Stimulated activated CD4-positive, alpha-beta T cell treated with anti-CD3 and anti-CD28 coated beads, Interleukin-12 subunit alpha, Interleukin-12 subunit beta, amount 100 ng/mL, for 4 hours (primary cell): ENCODE measurements at places on chromosomes 5 and 9.

DNA sequence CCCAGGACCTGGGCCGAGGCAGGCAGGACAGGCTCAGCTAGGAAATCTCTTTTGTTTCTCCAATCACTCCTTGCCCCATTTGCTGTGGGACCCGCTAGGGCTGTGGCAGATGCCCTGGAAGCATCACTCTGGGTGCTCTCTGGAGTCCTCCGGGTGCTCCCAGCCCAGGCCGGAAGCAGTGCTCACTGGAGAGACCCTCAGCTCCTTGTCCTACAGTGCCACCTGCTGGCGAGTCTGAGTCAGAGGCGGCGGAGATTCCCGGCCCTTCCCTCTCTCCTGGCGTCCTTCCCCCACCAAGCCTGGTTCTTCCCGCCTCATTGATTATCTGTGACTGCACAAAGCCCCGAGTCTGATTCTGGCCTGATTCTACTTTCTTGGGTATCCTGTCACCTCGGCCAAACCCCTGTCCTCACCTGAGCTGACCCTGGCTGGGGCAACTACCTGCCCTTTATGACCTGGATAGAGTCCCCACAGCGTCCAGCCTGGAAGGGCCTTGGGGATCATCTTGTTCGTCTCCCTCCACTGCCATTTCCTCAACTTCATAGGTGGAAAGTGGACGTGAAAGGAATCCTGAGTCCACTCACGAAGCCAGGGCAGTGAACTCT, 7.3 kb upstream of the BARHL1 start:
- no peak for DNase-seq

DNA sequence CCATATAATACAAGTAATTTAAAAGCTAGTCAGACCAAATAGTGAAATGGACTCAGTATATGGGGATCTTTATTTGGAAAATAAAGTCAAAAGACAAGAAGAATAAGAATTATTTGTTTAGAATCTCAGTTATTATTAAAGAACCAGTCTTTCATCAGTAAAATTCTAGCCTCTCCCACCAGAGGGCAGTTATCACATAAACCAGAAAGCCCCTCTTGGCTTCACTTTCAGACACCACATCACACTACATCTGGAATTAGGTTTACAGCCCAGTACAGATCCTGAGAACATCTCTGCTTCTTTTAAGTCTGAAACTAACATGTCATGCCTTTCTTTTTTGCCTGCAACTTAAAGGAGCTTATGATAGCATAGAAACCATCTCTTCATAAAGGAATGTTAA, 12.2 kb upstream of the HSPB3 start:
- no peak for DNase-seq

GRCh38 chr5:126338635-126339034, 84.6 kb upstream of the GRAMD2B start:
- no peak for DNase-seq

GRCh38 chr5:168734620-168735300, 155.6 kb upstream of the PANK3 start:
- no peak for DNase-seq

GRCh38 chr9:123377211-123377971, 21.4 kb downstream of the CRB2 start:
- DNase-seq: no peak

GRCh38 chr9:8917956-8918739, 1118.6 kb upstream of the DMAC1 start:
- DNase-seq: no peak

GRCh38 chr5:150596313-150596712, 44.1 kb upstream of the SYNPO start:
- DNase-seq: no peak

DNA sequence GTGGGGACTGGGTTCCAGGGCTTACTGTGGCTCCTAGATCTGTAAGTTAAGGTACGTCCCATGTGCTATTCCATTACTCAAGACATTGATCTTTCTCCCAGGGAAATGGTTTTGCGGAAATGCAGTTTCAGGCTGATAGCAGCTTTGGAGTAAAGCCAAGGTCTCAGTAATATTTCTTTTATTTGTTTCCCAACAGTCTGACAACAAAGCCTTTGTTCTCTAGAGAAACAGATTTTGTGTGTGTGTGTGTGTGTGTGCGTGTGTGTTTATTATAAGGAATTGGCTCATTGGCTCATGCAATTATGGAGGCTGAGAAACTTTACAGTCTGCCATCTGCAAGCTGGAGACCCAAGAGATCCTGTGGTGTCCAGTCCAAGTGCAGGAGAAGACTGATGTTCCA, 12.1 kb upstream of the POC5 start:
- DNase-seq: no peak

- no peak for DNase-seq
Observed at GRCh38 chr5:177099422-177100093, 12.8 kb downstream of the FGFR4 start.

GRCh38 chr9:128940271-128940921, 7.0 kb downstream of the DOLK start:
- no peak for DNase-seq

- no peak for DNase-seq
Observed at GRCh38 chr5:68077349-68077894, 138.1 kb upstream of the PIK3R1 start.

GRCh38 chr5:5592541-5592940, 170.1 kb downstream of the ICE1 start:
- DNase-seq: no peak

GRCh38 chr9:512555-513272, 298.0 kb downstream of the DOCK8 start:
- DNase-seq: no peak

DNA sequence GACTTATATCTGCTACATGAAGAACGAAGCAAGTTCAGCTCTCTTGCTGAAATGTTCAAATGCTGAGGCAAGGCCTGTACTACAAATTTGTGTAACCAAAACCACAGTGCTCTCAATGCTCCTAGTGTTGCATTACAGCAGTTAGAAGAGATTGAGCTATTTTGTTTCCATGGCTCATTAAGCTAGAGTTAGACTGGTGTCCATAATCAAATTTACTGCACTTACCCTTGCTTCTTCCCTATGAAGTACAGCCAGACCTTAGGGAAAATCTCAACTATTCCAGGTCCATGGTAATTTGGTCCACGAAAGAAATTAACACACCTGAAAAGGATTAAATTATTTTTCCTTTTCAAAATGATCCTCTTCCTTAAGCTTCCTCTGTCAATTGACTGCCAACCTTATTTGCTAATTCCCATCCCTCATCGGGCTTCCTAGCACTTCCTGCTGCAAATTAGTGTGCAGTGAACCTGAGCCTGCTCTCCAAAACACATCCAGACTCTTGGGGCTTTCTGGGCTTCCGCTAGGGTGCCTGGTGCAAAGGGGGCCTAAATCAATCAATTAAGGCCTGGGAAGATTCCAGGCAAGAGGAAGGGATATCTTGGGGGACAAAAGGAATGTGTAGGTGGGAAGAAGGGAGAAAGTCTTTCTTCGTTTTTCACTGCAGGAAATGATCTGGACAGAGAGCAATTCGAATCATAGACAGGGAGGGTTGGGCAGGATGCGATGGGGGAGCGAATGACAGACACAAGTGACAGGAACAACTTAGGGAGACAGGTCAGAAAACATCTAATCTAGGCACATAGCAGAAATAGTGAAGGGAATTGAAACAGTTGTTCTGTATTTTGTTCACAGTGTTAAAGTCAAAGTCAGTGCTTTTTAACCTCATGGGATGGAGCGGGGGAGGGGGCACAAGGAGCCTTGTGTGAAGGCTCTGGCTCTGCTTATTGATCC, 542.4 kb downstream of the RAB3C start:
- no peak for DNase-seq

DNA sequence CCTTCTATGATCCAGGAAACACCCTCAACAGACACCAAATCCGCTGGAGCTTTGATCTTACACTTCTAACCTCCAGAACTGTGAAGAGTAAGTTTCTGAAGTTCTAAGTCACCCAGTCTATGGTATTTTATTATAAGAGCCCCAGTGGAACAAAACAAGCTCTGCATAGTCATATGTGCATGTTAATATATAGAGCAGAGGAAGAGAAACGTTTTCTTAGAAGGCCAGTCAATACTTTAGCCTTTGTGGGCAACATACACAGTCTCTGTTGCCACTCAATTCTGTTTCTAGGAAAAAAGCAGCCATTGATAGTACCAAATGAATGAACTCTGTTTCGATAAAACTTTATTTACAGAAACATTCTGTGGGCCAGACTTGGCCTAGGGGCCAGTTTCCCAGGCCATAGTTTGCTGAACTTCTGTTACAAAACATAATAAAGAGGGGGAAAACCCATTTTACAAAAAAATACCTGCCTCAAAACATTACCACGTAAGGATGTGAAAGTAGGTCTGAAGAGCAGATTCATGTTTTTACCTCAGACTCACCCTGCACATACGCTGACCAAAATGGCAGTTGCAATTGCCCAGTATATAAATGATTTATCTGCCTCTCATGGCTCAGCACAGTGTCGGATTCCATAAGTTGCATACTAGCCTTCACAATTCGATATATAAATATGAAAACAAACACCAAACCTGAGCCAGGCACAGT, 350.5 kb downstream of the SLIT3 start:
- no peak for DNase-seq

DNA sequence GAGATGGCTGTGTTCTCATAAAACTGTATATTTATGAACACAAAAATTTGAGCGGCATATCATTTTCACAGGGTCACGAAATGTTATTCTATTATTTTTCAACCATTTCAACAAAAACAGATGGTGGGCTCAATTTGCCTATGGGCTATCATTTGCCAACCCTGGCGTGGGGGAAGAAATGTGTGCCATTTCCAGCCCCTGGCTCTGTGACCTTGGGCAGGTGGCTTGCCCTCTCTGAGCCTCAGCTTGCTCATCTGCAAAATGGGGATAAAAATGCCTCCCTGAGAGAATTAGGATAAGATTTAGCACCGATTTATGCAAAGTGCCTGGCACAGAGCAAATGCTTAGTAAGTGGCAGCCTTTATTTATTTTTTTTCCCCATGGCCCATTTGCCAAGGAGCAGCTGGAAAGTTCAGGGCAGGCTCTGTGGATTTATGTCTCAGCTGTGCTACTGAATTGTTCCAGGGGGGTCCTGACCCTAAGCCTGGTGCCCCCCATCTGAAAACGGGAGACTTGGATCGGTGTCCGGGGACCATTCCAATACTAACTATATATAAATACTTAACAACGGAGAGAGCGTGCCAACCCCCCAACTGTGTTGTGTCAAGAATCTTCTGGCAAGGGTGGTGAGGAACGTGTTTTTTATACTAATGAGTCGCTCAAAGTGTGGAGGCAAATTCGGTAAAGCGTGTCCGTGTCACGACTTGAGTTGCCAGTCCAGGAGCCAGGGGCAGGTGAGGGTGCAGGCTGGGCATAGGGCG, 34.5 kb downstream of the HRH2 start:
- no peak for DNase-seq

- no peak for DNase-seq
Observed at GRCh38 chr5:125551246-125551645, 804.8 kb upstream of the ZNF608 start.

GRCh38 chr5:134944630-134945029, 23.1 kb upstream of the CATSPER3 start:
- DNase-seq: no peak

DNA sequence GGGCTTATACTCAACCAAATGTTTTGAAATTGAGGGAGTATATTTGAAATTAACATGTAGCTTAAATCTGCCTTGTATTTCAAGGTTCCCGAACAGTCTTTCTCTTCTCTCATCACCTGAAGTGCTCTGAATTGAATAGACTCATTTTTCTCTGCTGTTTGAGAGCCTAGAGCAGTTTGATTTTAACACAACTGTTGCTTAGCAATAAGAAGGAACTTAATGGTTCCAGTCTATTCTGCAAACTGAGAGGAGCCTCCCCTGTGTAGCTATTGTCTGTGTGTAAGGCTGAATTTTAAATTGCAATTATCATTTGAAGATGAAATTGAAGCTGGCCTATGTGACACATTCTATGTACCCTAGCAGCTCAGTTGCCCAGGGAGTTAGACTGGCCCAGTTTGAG, 87.1 kb upstream of the CKMT2 start:
- no peak for DNase-seq

DNA sequence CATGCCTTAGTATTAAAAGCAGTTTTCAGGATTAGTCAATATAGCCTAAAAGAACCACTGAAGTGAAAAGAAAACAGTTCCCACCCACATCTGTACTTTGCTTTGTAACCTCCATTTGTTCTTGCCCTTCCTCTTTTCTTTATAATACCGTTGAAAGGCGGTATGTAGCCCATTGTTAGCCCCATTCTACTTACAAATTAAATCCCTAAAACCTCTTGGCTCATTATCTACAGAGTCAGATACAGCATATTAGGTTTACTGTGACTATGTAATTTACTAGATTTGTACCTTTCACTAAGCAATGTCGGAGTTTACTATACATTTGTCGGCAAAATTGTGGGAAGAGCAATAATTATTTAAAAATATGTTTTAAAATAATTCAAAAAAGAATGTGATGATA, 17.3 kb downstream of the ALDH1A1 start:
- no peak for DNase-seq
